ENCODE measurements at places on chromosomes 2 and 18.

- no peak for DNase-seq
These were observed 269.2 kb downstream of the FIGN start for GRCh38 chr2:163466331-163467250.

- no peak for DNase-seq
These were observed 15.6 kb downstream of the CHMP1B start for GRCh38 chr18:11866764-11867163.

DNA sequence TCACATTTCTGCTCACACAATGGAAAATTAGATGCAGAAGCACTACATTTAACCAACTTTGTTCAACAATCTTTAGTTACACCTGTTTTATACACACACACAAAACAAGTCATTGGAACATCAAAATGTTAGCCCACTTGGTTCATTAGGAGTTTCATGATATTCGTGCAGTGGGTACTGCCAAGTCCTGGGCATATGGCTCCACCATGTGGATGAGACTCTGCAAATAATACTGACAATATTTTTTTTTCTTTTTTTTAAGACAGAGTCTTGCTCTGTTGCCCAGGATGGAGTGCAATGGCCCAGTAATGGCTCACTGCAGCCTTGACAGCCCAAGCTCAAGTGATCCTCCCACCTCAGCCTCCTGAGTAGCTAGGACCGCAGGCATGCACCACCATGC, 34.5 kb upstream of the GRB14 start:
- no peak for DNase-seq

DNA sequence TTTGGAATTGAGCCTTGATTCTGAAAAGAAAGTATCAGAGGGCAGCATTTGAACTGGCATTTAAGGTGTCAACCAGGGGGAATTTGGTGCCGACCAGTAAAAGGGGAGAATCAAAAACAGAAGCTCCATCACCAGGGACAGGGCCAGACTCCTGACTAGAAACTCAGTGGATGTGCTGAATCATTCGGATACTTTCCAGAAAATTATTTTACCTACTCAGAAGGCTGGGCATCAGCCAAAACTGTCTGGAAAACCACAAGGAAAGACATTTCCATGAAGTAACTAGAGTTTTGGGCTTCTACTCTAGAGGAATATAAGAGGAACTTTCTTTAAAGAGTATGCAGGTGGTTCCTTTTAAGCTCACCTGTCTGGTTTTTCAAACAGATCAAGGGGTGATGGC, 756.6 kb downstream of the RNF144A start:
- DNase-seq: no peak

- no peak for DNase-seq
These were observed 144.9 kb downstream of the ACOXL start for GRCh38 chr2:110877031-110877827.

DNA sequence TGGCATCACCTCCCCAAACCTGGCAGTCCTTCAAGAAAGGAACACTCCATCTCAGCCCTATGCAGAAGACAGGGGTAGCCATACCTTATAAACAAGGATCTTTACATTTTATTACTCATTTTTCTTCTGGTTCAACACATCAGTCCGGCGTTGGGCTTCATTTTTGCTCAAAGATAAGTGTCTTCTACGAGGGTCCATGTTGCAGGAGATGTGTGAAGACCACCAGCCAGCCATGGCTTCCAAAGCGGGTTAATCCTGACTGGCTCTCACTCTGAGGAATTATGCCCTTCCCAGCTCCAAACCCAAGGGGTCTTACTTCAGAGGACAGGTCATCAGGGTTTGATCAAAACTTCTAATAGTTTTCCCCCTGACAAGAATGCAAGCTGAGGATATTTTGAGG, 23.9 kb upstream of the GNAL start:
- DNase-seq: no peak

- DNase-seq: no peak
These were observed 1.1 kb downstream of the SLC4A1AP start for GRCh38 chr2:27664622-27665363.

- DNase-seq: no peak
These were observed 87.0 kb upstream of the SPATS2L start for GRCh38 chr2:200219309-200220113.

All from stimulated activated CD4-positive, alpha-beta T cell treated with anti-CD3 and anti-CD28 coated beads, TNF-alpha, amount 100 ng/mL, for 1 hour (primary cell).